ENCODE measurements at places on chromosomes 13 and 19.

DNA sequence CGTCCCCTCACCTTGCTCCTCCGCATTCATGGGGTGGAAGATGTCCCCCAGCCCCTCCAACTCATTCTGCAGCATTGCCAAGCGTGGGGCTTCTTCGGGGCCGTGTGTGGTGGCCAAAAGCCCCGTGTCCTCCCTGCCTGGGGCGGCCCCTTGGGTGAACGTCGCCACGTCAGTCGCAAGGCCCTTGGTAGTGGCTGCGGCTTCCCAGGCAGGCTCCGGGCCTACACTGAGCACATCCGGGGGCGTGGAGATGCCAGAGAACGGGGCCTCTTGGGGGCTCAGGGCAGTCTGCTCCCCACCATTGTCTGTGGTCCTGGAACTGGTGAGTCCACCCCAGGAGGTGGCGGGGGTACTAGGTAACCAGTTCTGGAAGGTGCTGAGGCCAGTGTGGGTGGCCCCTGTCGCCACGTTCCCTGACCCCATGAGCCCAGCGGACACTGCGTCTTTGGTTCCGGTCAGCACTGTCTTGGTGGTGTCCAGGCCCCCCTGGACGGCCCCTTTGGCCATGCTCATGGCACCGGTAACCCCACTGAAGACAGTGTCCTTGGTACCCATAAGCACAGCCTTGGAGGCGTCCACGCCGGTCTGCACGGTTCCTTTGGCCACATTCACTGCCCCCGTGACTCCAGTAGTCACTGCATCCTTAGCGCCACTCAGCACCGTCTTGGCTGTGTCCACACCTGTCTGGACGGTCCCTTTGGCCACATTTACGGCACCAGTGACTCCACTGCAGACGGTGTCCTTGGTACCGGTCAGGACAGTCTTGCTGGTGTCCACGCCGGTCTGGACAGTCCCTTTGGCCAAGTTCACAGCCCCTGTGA is 7.6 kb downstream of the PLIN4 start:
- DNase-seq, result no peak

GRCh38 chr13:30172593-30173302 is 134.6 kb downstream of the KATNAL1 start:
- DNase-seq, result no peak

DNA sequence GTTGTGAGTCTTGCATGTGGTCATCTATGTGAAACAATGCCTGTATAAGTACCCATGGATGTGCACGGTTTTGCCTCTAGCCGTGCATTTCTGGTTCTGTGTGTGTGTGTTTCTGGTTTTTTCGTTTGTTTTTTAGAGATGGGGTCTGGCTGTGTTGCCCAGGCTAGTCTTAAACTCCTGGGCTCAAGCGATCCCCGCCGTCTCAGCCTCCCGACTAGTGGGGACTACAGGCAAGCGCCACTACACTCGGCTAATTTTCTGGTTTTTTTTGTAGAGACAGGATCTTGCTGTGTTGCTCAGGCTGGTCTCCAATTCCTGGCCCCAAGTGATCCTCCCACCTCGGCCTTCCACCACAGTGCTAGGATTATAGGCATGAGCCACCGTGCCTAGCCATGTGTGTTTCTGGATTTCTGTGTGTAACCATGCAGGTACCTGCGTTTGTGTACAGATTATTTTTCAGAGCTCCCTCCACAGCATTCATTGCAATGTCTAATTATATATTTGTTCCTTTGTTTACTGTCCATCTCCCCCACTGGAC is 15.9 kb upstream of the FOSB start:
- DNase-seq, result no peak

DNA sequence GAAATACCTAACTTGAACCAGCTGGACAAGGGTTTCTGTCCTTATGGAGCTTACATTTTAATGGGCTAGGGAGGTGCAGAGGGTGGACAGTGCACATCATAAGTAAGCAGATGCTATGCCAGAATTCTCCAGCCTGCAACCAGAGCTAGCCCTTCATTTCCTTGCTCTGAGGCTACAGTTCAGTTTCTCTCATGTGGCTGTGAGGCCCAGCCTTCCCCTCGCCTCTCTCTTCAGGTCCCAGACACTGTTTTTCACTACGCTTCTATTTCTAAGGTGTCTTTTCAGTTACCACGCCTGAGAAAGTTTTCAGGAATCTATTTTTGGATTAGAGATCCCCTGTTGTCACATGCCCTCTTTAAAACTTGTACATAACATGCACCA is 141.9 kb downstream of the PCCA start:
- peak; percentile 34 for DNase-seq

DNA sequence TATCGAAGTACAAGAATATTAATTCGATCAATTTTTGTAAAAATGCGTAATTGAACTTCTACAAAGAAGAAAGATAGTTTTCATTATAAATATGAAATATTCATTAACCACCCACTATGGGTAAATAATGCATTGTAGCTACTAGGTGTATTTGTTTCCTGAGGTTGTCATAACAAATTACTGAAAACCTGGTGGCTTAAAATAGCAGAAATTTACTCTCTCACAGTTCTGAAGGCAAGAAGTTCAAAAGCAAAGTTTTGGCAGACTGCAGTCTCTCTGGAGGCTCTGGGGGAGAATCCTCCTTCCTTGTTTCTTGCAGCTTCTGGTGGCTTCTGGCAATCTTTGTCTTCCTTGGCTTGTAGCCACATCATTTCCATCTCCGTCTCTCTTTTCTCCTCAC is 99.2 kb upstream of the MIR17HG start:
- DNase-seq, result no peak

DNA sequence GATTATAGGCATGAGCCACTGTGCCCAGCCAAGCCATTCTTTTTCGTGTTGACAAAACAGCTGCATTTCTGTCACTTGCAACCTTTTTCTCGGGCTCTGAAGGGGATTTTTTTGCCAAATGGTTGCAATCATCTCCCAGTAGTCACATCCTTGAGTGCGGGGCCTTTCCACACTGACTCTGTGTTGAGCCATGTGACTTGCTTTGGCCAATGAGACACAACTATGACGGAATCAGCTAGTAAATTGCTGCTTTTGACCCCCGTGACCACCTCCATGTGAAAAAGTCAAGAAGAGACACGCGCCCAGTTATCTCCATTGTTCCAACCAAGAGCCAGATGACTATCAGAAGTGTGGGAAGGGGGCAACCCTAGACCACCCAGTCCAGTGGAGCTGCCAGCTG is 18.3 kb downstream of the NPHS1 start:
- DNase-seq, result no peak
